Neural crest cell (in vitro differentiated cells): ENCODE measurements at places on chromosomes 12 and 14. TPM values are rescaled to one million over a fixed set of nuclear protein-coding genes. Genes with fewer than 3 reads are reported as not detected.

Gene HCAR1
- not detected in 2 replicates for total RNA-seq

Gene TSPAN11
- 18.3 and 21.4 TPM in 2 replicates for total RNA-seq

Gene CLEC4A
- not detected in 2 replicates for total RNA-seq

Gene TAS2R42
- not detected in 2 replicates for total RNA-seq

Gene SMCO2
- total RNA-seq: not detected in 2 replicates

Gene SLC5A8
- total RNA-seq: not detected in 2 replicates

Gene HSPB8
- 0.50 and 0.58 TPM in 2 replicates for total RNA-seq

Gene SERPINA12
- not detected in 2 replicates for total RNA-seq
